Activated CD4-positive, alpha-beta T cell treated with anti-CD3 and anti-CD28 coated beads, Interleukin-2, amount 10 ng/mL, durations not matched to agents 24 days and 14 days (primary cell): ENCODE measurements at places on chromosomes 2 and 18.

GRCh38 chr2:88201811-88202169 lies 31.6 kb downstream of the THNSL2 start:
- H3K4me1 ChIP-seq = no peaks in the 10 kb centered on the region
- H3K27me3 ChIP-seq = peaks cover 56% of the 10 kb centered on the region

DNA sequence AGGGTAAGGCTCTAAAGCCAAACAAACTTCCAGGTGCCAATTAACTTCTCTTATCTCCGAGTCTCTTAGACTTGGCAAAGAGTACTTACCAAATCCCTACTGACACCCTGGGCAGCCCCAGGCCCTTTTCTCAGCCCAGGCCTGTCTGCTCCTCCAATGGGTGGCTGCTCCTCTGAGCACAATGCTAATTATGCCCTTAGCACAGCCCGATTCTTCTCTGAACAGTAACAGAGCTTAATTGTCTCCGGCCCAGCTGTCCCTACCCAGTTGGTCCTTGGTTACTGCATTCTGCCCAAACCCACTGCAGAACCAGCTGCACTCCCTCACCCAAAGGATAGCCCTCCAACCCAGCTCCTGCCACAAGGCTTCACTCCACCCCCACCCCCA lies 110.3 kb downstream of the SMAD7 start:
- no peak overlapping the region for H3K27ac ChIP-seq
- H3K4me3 ChIP-seq = no peak overlapping the region
- H3K36me3 ChIP-seq = no peaks in the 10 kb centered on the region
- H3K27me3 ChIP-seq = no peaks in the 10 kb centered on the region
- peaks cover 55% of the 10 kb centered on the region for H3K4me1 ChIP-seq

DNA sequence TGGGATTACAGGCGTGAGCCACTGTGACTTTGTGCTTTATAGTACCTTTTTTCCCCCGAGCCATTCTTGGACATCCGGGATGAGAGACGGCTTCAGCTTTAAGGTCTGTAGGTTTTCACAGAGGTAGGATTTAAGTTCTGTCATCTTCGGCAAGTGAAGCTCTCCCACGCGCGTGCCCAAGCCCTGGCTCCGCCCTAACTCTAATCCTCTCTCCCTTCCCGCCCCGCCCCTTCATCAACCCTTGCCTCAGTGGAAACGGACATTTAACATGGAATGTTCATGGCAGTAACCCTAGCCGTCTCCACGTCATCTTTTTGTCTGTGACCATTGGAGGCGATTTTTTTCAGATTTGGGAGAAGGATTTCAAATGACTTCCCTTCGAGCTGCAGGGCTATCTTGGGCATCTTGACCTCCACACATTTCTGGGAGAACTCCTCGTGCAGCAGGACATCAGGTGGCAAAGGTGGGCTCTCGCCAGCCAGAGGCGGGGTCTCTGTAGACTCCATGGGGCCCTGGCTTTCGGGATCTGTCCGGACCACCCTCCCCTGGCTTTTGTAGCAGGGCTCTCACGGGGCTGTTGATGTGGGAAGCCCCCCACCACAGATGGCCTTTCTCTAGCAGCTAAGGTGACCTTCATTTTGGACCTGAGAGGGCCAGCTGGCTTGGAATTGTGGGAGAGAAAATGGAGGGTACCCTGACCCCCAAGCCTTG lies 6.8 kb downstream of the COLEC11 start:
- DNase-seq = no peak
- no peak overlapping the region for H3K27ac ChIP-seq
- H3K27me3 ChIP-seq = peaks cover 8% of the 10 kb centered on the region
- H3K36me3 ChIP-seq = no peaks in the 10 kb centered on the region

DNA sequence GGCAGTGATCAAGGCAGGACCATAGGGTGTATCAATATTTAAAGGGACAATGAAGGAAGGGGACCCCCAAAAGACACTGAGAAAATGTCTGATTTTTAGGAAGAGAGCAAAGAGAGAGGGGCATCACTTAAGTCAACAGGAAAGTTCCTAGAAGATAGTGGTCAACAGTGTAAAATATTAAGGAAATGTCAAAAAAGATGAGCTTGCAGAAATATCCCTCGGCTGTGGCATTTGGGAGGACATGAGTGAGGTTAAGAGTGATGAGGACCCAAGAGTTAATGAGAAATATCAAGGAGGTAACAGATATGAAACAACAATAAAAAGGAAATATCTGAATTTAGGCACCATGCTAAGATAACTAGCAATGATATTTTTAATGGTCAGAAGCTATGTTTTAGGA lies 339.6 kb downstream of the TGIF1 start:
- no peak for DNase-seq
- H3K4me1 ChIP-seq = peaks cover 2% of the 10 kb centered on the region
- no peak overlapping the region for H3K4me3 ChIP-seq

DNA sequence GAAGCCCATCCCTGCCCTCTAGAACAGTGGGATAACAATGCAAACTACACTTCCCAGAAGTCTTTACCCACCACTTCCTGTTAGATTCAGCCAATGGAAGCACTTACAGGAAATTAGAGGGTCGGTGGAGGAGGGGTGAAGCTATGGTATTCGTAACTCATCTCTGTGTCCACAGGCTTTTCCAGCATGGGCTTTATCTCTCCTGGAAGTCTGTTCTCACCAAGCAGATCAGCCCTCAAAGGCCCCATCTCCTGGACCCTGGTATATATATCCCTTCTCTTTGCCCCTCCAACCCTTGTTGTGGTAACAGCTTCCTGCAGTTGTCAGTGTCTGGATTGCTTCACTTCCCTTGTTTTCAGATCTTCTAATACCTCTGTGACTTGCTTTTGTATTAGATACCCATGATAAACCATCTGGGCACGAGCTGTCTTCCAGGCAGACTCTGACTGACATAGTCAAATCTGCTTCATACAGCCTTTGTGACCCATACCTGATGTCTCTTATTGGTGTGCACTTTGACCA lies 475.0 kb upstream of the POU3F3 start:
- H3K36me3 ChIP-seq = no peaks in the 10 kb centered on the region
- peaks cover 7% of the 10 kb centered on the region for H3K4me1 ChIP-seq
- H3K27ac ChIP-seq = peak overlapping the region; percentile 41
- no peaks in the 10 kb centered on the region for H3K27me3 ChIP-seq
- DNase-seq = peak; percentile 63
- peak overlapping the region; percentile 79 for H3K4me3 ChIP-seq

GRCh38 chr18:8413751-8414150 lies 195.5 kb upstream of the RAB12 start:
- no peak overlapping the region for H3K4me3 ChIP-seq
- no peak for DNase-seq
- H3K36me3 ChIP-seq = no peaks in the 10 kb centered on the region
- H3K27me3 ChIP-seq = no peaks in the 10 kb centered on the region
- H3K4me1 ChIP-seq = no peaks in the 10 kb centered on the region

GRCh38 chr2:63192169-63192888 lies 141.7 kb downstream of the OTX1 start:
- no peak for DNase-seq
- no peak overlapping the region for H3K4me3 ChIP-seq
- H3K27ac ChIP-seq = no peak overlapping the region
- no peaks in the 10 kb centered on the region for H3K27me3 ChIP-seq
- H3K36me3 ChIP-seq = no peaks in the 10 kb centered on the region
- no peaks in the 10 kb centered on the region for H3K4me1 ChIP-seq

DNA sequence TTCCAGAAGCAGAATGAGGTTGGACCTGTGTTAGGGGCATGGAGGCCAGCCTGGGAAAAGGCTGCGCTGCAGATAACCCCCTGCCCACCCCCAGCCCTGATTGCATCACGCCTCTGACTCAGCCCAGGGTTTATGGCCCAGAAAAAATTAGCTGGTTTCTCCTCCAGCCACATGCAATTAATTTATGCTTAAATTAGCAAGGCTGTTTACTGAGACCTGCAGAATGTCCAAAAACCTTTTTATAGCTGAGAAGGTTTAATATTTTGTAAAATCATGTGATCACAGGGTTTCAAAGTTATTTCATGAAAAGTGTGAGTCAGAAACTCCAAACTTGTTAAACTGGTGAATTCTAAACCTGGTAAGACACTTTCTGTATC lies 123.1 kb upstream of the HDAC4 start:
- DNase-seq = no peak
- H3K36me3 ChIP-seq = no peaks in the 10 kb centered on the region
- H3K4me1 ChIP-seq = no peaks in the 10 kb centered on the region
- H3K4me3 ChIP-seq = no peak overlapping the region
- H3K27me3 ChIP-seq = no peaks in the 10 kb centered on the region
- no peak overlapping the region for H3K27ac ChIP-seq

- H3K4me3 ChIP-seq = no peak overlapping the region
- no peaks in the 10 kb centered on the region for H3K27me3 ChIP-seq
- H3K4me1 ChIP-seq = no peaks in the 10 kb centered on the region
- DNase-seq = no peak
- H3K36me3 ChIP-seq = no peaks in the 10 kb centered on the region
Measured at GRCh38 chr2:186459009-186459408, 27.1 kb upstream of the ZC3H15 start.

DNA sequence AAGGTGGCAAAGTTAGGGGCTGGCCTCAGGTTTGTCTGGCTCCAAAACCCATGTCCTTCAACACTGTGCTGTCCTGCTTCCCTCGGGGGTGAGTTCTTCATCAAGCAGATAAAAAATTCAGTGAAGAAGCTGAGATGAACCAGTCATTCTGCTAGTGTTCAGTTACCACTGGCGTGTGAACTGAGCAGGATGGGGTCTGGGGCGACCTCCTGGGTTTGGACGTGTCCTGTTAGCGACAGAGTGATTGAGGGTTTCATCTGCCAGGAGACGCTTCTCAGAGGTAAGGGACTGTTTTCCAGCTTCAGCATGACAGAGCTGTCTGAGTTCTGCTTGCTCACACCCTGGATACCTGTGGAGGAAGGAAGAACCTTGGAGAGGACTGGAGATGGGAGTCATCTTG lies 14.6 kb downstream of the CEP68 start:
- H3K27me3 ChIP-seq = no peaks in the 10 kb centered on the region
- H3K27ac ChIP-seq = peak overlapping the region; percentile 29
- peaks cover 19% of the 10 kb centered on the region for H3K4me1 ChIP-seq
- peaks cover 9% of the 10 kb centered on the region for H3K36me3 ChIP-seq
- H3K4me3 ChIP-seq = no peak overlapping the region

DNA sequence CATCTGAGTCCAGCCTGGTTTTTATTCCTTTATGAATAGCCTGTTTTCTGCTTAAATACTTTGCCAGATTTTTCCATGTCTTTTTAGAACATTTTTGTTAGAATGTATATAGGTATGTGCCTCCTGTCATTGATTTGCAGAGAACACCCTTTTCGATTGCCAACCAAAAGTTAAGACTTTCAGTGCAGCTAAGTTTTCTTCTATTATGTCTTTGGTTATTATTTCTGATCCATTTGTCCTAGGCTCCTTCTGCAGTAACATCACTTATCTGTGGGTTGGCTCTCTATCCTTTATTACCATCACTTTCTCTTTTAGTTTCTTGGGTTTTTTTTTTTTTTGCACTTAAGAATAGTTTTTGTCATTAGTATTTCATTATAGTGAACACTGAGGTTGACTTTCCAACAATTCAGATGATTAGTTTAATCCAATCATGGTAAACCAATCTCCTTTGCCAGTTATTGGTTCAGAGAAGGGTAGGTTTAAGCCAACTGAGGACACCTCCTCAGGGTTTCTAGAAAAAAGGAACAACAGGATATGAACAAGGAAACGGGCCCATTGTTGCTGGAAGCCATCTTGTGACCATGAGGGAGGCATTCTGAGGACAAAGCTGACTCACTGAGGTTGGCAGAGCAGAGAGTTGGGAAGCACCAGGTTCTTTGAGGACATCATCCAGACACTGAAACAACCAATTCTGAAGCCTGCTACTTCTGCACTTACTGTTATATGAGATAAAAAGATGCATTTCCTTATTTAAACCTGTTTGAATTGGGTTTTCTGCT lies 37.9 kb upstream of the GBX2 start:
- no peaks in the 10 kb centered on the region for H3K27me3 ChIP-seq
- no peaks in the 10 kb centered on the region for H3K4me1 ChIP-seq
- no peak overlapping the region for H3K27ac ChIP-seq
- no peak for DNase-seq
- no peaks in the 10 kb centered on the region for H3K36me3 ChIP-seq

DNA sequence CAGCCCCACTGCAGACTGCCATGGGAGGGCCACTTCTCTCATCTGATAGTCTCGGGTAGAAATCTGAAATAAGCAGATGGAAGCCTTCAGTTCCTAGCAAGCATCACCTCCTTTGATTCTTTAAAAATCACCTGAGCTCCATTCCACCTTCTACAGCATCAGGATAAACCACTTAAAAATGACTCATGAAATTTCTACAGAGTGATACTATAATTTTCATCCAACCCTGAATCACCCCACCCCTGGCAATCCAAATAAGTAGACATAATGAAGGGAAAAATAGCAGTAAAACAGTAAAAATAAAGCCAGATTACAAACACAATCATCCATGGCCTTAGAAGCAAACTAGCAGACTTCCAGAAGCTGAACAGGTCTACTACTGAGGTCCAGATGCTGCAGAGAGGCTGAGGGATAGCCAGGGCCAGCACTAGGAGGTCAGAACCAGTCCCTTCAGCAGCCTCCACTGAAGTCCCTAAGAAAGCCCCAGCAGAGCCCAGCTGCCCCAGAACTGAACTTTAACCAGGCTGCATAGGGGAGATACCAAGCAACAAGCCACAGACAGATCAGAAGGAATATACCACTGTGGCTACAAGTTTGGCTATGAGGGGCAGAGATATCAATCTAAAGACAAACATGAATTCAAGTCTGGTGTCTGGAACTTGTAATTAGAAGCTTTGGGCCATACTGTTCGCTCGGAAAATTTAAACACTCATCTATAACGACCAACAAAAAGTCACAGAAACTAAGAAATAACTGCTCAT lies 54.7 kb upstream of the RNU4ATAC start:
- no peak for DNase-seq
- peaks cover 25% of the 10 kb centered on the region for H3K4me1 ChIP-seq
- no peak overlapping the region for H3K4me3 ChIP-seq
- no peak overlapping the region for H3K27ac ChIP-seq

- H3K4me3 ChIP-seq = no peak overlapping the region
- no peaks in the 10 kb centered on the region for H3K36me3 ChIP-seq
- H3K27ac ChIP-seq = no peak overlapping the region
- H3K27me3 ChIP-seq = no peaks in the 10 kb centered on the region
Measured at GRCh38 chr2:141329964-141330363, 800.9 kb downstream of the LRP1B start.

DNA sequence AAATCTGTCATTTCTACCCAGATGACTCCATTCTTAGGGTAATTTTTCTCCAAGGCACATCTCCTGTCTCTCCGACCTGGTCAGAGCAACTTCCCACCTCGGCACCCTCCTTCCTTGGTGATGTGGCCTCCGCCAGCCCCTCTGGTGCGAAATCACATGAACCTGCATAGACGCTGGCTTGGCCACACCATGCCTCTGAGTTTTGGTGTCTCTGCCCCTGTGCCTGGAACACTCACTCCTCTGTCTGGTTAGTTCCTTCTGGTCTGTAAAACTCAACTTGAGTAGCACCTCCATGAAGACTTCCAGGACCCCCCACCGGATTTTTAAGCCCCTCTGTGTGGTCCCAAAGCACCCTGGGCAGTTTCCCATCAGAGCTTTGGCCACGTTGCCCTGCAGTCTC lies 83.2 kb upstream of the OTOS start:
- H3K4me3 ChIP-seq = no peak overlapping the region
- H3K4me1 ChIP-seq = no peaks in the 10 kb centered on the region
- H3K27ac ChIP-seq = no peak overlapping the region
- no peaks in the 10 kb centered on the region for H3K36me3 ChIP-seq
- no peak for DNase-seq
